CD14-positive monocyte (primary cell): ENCODE measurements at places on chromosomes 12 and 14. TPM values are rescaled to one million over a fixed set of nuclear protein-coding genes. Genes with fewer than 3 reads are reported as not detected.

DNA sequence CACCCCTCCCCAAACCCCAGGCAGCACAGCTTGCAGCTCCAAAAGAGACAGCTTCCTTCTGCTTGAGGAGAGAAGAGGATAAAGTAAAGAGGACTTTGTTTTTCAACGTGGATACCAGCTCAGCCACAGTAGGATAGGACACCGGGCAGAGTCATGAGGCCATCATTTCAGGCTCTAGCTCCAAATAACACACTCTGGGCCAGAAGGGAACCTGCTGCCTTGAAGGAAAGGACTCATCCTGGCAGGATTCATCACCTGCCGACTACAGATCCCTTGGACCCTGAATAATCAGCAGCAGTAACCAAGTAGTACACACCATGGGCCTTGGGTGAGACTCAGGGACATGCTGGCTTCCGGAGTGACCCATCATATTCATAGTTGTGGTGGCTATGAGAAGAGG is 10.4 kb upstream of the CKAP4 start:
- H3K36me3 ChIP-seq, result no peaks in the 10 kb centered on the region
- no peaks in the 10 kb centered on the region for H3K27me3 ChIP-seq
- H3K4me3 ChIP-seq, result no peak overlapping the region
- H3K4me1 ChIP-seq, result peaks cover 8% of the 10 kb centered on the region
- H3K27ac ChIP-seq, result no peak overlapping the region

- no peaks in the 10 kb centered on the region for H3K4me1 ChIP-seq
- no peak for DNase-seq
- H3K27me3 ChIP-seq, result no peaks in the 10 kb centered on the region
- H3K4me3 ChIP-seq, result no peak overlapping the region
Observed at GRCh38 chr14:80536456-80536855, 325.2 kb upstream of the DIO2 start.

GRCh38 chr12:11879306-11879705 is 191.4 kb upstream of the BCL2L14 start:
- no peaks in the 10 kb centered on the region for H3K27me3 ChIP-seq
- DNase-seq, result no peak
- no peak overlapping the region for H3K27ac ChIP-seq
- H3K36me3 ChIP-seq, result peaks cover 47% of the 10 kb centered on the region
- H3K4me1 ChIP-seq, result peaks cover 71% of the 10 kb centered on the region
- H3K4me3 ChIP-seq, result no peak overlapping the region

DNA sequence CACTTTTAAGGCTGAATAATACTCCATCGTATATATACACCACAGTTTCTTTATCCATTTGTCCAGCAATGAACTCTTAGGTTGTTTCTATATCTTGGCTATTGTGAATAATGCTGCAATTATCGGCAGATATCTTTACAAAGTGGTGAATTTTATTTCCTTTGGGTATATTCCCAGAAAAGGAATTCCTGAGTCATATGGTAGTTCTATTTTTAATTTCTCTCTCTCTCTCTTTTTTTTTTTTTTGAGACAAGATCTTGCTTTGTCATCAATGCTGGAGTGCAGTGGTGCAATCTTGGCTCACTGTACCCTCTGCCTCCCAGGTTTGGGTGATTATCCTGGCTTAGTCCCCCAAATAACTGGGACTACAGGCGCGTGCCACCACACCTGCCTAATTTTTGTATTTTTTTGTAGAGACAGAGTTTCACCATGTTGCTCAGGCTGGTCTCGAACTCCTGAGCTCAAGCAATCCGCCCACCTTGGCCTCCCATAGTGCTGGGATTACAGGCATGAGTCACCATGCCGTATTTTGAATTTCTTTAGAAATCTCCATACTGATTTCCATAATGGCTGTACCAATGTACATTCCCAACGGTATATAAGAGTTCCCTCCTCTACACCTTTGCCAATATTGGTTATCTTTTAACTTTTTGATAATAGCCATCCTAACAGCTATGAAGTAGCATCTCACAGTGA is 98.4 kb downstream of the EFCAB11 start:
- no peaks in the 10 kb centered on the region for H3K27me3 ChIP-seq
- H3K4me3 ChIP-seq, result no peak overlapping the region
- no peak for DNase-seq
- H3K4me1 ChIP-seq, result no peaks in the 10 kb centered on the region
- no peaks in the 10 kb centered on the region for H3K36me3 ChIP-seq
- no peak overlapping the region for H3K27ac ChIP-seq

- no peak for DNase-seq
- H3K4me3 ChIP-seq, result no peak overlapping the region
- no peaks in the 10 kb centered on the region for H3K27me3 ChIP-seq
- H3K27ac ChIP-seq, result no peak overlapping the region
Observed at GRCh38 chr12:95228617-95229016, 11.0 kb downstream of the VEZT start.

DNA sequence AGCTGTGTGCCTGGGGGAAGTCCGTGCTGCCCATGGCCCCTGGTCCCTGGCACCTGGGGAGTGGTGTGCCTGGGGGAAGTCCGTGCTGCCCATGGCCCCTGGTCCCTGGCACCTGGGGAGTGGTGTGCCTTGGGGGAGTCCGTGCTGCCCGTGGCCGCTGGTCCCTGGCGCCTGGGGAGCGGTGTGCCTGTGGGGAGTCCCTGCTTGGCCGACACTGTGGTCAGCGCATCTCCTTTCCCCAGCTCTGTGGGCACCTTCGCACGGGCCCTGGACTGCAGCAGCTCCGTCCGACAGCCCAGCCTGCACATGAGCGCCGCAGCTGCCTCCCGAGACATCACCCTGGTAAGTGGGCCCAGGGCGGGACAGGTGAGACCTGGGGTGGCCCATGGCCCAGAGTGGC is 14.5 kb upstream of the CRIP2 start:
- DNase-seq, result no peak
- no peak overlapping the region for H3K27ac ChIP-seq
- H3K4me3 ChIP-seq, result no peak overlapping the region
- peaks cover 60% of the 10 kb centered on the region for H3K36me3 ChIP-seq

- H3K4me1 ChIP-seq, result no peaks in the 10 kb centered on the region
- no peak overlapping the region for H3K27ac ChIP-seq
- DNase-seq, result no peak
Observed at GRCh38 chr14:101088395-101088667, 184.8 kb upstream of the RTL1 start.

DNA sequence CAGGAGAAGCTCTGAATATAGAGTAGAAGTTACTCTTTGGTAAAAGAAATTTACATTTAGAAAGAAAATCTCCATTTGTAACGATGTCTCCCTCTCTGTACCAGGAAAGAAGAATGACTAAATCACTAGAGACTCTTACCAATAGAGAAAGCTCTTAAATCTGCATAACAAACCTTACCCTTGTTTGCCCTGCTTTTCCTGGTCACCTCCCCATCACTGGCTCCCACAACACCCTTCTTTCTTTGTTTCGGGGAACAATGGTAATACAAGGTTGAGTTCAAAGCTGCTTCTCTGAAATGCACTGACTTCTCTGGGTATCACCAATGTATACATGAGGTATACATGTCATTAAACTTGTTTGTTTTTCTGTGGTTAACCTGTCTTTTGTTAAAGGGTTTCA is 351.1 kb upstream of the FLRT2 start:
- no peak overlapping the region for H3K4me3 ChIP-seq
- H3K36me3 ChIP-seq, result no peaks in the 10 kb centered on the region
- DNase-seq, result no peak
- no peaks in the 10 kb centered on the region for H3K27me3 ChIP-seq

DNA sequence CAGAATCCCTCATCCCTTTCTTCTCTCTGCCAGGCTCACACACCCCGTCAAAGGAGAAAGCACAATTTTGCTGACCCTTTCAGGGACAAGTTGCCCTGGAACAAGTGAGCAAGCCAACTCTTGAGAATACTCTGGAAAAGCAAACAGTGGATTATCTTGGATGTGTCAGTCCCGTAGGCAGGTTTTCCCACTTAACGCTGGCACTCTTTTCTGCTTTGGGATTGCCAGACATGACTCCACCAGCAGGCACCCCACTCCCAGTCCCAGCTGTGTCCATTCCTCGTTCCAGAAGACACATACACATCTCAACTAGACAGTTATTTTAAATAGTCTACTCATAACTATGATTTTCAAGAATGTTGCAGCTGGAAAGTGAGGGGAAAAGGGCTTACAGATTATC is 145.5 kb upstream of the CDKN3 start:
- H3K4me1 ChIP-seq, result no peaks in the 10 kb centered on the region
- H3K4me3 ChIP-seq, result no peak overlapping the region
- H3K27me3 ChIP-seq, result no peaks in the 10 kb centered on the region
- H3K27ac ChIP-seq, result no peak overlapping the region
- DNase-seq, result no peak

DNA sequence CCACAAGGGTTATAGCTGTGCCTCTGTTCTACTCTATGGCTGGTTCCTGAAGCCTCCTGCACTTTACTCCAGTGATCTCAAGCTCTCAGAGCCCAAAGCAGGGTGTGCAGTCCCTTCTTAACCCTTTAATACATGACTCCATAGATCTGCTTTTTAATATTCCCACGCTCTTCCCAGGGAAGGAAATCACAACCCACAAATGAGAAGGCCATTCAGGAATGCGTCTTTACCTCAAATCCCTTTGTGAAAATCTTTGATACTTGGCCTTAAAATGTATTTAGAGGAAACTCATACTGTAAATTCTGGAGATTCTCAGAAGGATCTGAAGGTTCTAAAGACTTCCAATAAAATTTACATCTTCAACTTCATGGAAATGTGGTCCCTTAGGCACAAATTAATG is 17.0 kb downstream of the NID2 start:
- H3K4me1 ChIP-seq, result no peaks in the 10 kb centered on the region
- H3K27ac ChIP-seq, result no peak overlapping the region
- no peaks in the 10 kb centered on the region for H3K27me3 ChIP-seq
- no peak overlapping the region for H3K4me3 ChIP-seq
- no peaks in the 10 kb centered on the region for H3K36me3 ChIP-seq

GRCh38 chr14:93186466-93186865 is 1.3 kb downstream of the LYSET start:
- H3K27me3 ChIP-seq, result no peaks in the 10 kb centered on the region
- peak overlapping the region; percentile 84 for H3K27ac ChIP-seq
- no peak overlapping the region for H3K4me3 ChIP-seq
- peaks cover 30% of the 10 kb centered on the region for H3K4me1 ChIP-seq

- H3K27me3 ChIP-seq, result peaks cover 5% of the 10 kb centered on the region
- no peaks in the 10 kb centered on the region for H3K36me3 ChIP-seq
- no peaks in the 10 kb centered on the region for H3K4me1 ChIP-seq
- H3K4me3 ChIP-seq, result no peak overlapping the region
- no peak overlapping the region for H3K27ac ChIP-seq
- no peak for DNase-seq
Observed at GRCh38 chr14:51331486-51332367, 91.7 kb downstream of the TMX1 start.

GRCh38 chr12:31033681-31034080 is 40.0 kb upstream of the DDX11 start:
- H3K4me3 ChIP-seq, result no peak overlapping the region
- H3K27me3 ChIP-seq, result no peaks in the 10 kb centered on the region
- no peak for DNase-seq
- H3K4me1 ChIP-seq, result no peaks in the 10 kb centered on the region
- no peak overlapping the region for H3K27ac ChIP-seq

DNA sequence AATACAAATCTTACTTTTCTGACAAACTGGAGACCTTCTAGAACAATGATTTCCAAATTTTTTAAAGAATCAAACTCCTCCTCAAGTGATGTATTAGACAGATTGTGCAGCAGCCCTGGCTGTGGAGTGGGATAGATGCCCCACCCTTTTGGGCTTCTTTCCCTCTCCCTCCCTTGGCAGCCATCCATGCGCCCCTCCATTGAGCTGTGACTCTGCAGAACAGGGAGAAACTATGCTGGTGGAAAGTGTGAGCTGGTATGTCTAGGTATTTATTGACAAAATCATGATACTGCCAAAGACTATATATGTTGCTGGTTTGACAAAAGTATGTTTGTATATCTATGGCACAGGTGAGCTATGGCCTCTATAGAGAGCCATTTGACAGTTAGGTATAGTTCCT is 138.5 kb downstream of the KTN1 start:
- no peak for DNase-seq
- H3K36me3 ChIP-seq, result no peaks in the 10 kb centered on the region
- H3K4me3 ChIP-seq, result no peak overlapping the region
- peaks cover 4% of the 10 kb centered on the region for H3K4me1 ChIP-seq

- H3K27ac ChIP-seq, result no peak overlapping the region
- no peak for DNase-seq
- H3K4me1 ChIP-seq, result peaks cover 7% of the 10 kb centered on the region
- H3K36me3 ChIP-seq, result peaks cover 19% of the 10 kb centered on the region
Observed at GRCh38 chr14:65006261-65006721, 19.6 kb downstream of the FNTB start.

DNA sequence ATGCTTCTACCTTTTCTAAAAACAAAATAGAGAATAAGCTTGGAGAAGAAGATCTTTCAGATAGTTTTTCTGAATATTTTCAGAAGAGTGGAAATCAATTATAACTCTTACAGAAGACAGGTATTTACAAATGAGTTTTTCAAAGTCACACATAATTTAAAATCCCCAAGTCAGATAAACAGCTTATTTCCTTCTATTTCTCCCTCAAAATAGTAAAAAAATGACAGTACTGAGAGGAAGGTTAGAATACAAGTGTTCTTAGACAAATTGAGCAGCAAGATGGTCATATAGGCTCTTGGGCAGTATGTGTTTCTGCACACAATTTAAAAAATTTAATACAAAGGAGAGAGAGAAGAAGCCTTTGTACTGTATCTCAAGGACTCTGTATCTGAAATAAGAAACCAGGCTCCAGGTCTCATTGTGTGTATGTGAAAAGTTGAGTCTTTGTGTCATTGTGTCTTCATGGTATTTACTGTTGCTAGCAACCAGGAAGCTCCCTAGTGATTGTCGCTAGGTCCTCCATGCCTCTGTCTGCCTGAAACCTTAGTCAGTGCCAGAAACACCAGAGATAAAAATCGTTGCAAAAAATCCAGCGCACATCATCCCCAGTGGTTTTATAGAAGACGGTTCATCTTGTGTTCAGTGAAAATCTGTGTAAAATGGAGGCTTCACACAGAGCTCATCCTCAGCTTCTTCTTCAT is 12.9 kb upstream of the TUBA1A start:
- no peaks in the 10 kb centered on the region for H3K27me3 ChIP-seq
- peaks cover 30% of the 10 kb centered on the region for H3K4me1 ChIP-seq
- H3K27ac ChIP-seq, result no peak overlapping the region
- peak; percentile 49 for DNase-seq
- no peak overlapping the region for H3K4me3 ChIP-seq

DNA sequence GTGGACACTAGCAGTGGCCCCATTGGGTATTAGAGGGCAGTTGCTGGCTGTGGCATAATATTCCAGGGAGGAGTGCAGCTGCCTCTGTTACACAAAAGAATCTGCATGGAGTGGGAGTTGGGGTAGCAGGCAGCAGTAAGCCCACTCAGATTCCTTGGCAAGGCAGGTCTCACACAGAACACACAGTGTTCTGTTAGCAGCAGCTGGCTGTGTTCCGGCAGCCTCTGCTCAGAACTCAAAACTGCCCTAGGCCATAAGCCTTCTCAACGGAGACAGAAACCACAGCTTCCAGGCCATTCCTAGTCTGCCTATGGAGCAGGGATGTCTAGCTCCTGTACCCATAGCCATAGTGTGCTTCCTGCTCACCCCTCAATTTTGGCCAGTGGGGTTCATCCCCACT is 1085.4 kb downstream of the SLC6A15 start:
- no peaks in the 10 kb centered on the region for H3K36me3 ChIP-seq
- no peak overlapping the region for H3K4me3 ChIP-seq
- H3K27ac ChIP-seq, result no peak overlapping the region

VRTN gene
- not detected for polyA plus RNA-seq

KLRD1 gene
- 0.79 TPM for polyA plus RNA-seq

HOXC9 gene
- not detected for polyA plus RNA-seq

RTRAF gene
- 149 TPM for polyA plus RNA-seq

GPR132 gene
- 13.0 TPM for polyA plus RNA-seq

MYBPC1 gene
- 0.16 TPM for polyA plus RNA-seq

FOXN4 gene
- polyA plus RNA-seq, result not detected

KRT80 gene
- 0.18 TPM for polyA plus RNA-seq

GARIN6 gene
- not detected in 2 replicates for polyA plus RNA-seq

SLC5A8 gene
- polyA plus RNA-seq, result not detected

NFKBIA gene
- 935 TPM for polyA plus RNA-seq
